Omental fat pad (tissue), 4 donors: ENCODE measurements at places on chromosomes 13 and 19. TPM values are rescaled to one million over a fixed set of nuclear protein-coding genes. Genes with fewer than 3 reads are reported as not detected.

MYBPC2 gene
- 0.09 TPM for total RNA-seq

ALOX5AP gene
- total RNA-seq, result 109 TPM

LSM7 gene
- total RNA-seq, result 125 TPM

ZNF329 gene
- total RNA-seq, result 6.5 TPM

LAIR2 gene
- not detected for total RNA-seq
